Right lung (tissue), 10 donors: ENCODE measurements at places on chromosomes 12 and 14.

GRCh38 chr14:104794993-104795780, at the start of gene AKT1:
AKT1 (minus strand) TSS chr14:104795748; CDS start chr14:104792643, 3,105 bp downstream.
- DNase-seq = no peak

DNA sequence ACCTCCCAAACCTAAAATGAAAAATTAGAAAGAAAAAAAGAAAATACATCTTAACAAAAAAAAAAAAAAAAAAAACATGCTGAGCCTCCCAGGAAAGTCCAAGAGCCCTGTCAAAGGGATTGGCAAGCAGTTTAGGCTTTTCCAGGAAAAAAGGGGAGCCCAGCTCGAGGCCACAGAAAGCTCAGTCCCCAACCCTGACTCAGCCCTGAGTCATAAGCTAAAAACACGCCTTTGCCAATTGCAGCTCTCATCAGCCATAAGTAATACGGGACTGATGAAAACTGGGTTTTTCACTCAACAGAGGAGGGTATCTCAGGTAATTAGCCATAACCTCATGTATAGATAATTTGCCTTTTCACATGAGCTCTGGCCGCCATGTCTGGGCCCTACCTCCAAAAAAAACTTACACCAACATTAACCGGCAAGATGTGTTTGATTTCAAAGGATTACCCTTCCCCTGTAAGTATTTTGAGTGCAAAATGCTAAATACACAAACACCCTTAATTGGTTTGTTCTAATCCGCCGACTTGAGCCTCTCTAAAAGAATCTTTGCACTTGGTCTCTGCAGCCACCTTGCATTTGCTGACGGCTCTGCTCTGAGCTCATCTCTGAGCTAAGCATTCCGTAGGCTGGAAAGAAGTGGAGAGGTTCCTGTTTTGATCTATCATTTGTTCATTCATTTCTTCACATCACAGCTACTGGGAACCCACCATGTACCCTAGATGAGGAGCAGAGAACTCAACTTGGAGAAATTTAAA, 319.2 kb downstream of the BCL11B start:
- DNase-seq = no peak

GRCh38 chr14:74601982-74602381, 10.1 kb downstream of the LTBP2 start:
- no peak for DNase-seq

- no peak for DNase-seq
Measured at GRCh38 chr12:105822131-105823105, 316.3 kb downstream of the NUAK1 start.
